ENCODE measurements at places on chromosomes 1 and 21.

GRCh38 chr1:236090741-236091147 lies 25.9 kb upstream of the NID1 start:
- no peak for DNase-seq

GRCh38 chr1:178241837-178242236 lies 147.9 kb downstream of the RASAL2 start:
- no peak for DNase-seq

DNA sequence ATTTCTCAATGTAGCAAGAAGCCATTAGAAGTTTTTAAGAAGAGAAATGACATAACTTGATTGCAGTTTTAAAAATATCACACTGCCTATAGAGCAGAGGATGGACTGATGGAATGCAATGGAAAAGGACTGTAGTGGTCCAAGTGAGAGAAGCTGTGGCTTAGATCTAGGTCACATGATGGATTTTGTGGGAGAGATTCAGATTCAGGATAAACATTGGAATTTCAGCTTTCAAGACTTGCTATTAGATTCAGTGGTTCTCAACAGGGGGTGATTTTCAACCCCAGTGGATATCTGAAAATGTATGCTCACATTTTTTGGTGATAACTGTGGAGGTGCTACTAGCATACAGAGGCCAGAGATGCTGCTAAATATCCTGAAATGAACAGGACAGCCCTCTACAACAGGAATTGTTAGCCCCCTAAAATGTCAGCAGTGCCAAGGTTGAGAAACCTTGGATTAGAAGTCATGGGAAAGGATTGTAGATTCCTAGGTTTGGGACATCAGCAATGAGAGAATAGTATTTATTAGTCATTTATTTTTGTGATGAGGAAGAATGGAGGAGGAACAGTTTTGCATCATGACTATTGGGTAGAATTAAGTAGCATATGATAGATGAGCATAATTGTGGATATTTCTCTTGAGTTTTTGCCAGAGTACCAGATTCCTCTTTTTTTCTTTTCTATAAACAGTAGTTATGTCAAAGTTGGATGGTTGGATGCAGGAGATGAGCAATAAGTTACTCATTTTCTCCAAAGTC lies 30.1 kb upstream of the KCNK2 start:
- DNase-seq = no peak

DNA sequence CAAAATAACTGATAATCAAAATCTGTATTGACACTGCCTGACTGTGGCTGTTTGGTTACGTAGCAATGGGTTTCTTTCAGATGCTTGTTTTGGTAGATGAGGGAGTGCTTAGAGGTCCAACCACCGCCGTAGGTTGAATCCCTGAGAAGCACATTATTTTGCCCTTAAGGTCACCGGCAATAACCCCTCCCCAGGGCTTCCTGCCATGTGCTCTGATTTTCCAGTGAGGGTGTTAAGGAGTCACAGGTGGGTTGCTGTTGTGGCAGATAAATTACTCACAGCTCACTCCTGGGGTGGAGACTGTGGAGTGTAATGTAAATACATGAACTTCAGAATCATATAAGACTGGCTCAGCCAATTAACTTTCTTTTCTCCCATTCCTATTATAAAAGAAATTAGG lies 81.5 kb upstream of the ZP4 start:
- no peak for DNase-seq

DNA sequence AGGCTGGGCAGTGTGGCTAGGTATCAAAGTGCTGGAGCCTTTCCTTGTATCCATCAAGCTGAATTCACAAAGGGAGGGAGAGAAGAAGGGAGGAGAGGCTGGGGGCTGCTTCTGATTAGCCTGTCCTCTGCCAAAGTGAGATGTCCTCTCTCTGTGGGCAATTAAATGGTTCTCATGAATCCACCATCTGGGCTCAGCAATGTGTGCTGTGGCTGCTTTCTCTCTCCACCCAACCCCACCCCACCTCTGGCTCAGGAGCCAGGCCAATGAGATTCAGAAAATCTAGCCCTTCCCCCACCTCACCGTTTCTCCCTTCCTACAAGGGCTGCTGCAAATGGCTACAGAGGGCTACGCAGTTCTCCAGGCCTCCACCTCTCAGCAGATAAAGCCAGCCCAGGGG lies 154.6 kb downstream of the TENT5C start:
- DNase-seq = no peak

DNA sequence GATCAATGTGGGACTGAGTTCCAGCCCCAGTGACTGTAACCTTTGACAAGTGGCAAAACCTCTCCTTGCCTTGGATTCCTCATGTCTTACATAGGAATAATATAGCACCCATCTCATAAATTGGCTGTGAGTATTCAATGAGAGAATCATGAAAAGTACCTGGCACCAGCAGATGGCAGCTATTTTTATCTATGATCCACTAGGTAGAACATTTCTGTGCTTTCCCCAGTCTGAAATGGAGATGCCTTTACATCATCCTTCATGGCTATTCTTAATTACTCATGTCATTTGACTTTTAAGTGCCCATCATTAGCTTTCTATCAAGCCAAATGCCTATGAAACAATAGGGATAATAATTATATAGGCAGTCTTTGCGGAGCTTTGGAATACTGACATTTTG lies 130.1 kb downstream of the TGFB2 start:
- no peak for DNase-seq

DNA sequence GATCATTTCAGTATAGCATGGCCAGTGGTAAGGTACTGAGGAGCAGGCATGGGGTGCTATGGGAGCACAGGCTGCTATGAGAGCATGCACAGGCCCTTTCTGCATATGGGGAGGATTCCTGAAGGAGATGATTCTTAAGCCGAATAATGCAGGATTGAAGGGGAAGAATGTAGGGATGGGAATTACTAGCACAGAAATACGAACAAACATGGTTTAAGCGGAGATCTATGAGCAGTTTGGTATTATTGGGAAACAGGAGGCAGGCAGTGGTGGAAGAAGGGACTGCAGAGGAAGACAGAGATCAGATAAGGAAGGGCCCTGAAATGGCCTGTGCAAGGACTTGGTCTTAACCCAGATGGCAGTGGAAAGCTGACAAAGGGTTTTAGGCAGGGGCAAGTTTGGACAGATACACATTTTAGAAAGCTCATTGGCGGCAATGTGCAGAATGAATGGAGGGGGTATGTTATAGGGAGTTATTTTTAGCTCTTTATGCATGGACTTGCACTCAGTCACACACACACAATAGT lies 1.7 kb downstream of the OSCP1 start:
- DNase-seq = no peak

DNA sequence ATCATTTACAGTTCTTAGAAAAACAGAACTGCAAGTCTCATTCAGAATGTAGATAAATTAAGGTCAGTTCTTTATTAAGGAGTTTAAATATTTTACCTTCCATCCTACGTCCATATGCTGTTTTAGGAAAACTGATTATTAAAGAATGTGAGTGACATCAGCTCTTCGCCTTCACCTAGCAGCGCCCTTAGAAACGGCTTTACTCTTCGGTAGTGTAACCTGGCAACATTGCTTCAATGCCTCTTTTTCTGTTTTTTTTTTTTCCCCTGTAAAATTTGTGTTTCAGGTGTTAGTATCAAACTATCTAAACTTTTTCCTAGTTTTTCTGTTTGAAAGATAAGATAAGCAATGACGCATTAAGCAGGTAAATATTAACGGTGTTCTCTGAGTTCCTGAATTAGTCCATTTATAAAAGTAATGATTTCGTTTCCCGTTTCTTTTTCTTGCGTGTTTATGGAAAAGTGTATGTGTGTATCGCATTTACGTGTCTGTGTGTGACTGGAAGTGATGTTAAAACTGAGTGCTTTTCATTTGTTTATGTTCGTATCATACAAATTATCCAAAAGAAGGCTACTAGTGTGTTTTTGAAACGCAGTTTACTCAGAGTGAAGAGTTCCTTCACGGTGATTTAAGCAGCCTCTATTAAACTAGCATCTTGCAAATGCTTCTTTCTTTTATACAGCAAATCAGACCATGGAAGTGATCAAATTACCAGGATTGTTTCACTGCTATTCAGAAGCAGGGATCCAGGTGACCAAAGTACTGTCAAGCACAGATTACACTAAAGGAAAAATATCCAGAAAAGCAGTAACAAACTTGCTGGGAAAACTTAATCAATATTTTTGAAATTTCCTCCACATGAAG lies 139.0 kb downstream of the SDCCAG8 start:
- no peak for DNase-seq

DNA sequence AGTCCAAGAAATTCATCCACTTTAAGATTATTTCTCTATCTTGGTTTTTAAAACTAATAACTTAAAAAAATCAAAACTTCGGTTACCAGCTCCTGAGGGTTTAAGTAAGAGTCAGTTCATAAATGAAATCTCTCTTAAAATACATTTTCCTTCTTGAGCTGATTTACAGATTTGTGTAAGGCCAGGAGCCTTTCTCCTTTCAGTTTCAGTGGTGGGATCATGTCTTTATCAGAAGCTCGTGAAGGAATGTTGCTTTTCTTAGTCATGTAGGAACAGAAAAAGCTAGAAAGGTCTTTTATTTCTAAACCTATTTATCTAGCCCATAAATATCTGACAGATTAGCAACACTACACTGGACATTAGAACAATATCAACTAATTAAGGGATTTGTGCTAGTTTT lies 390.2 kb downstream of the GPATCH2 start:
- no peak for DNase-seq
